ENCODE measurements at places on chromosomes 13 and 19.

GRCh38 chr13:32334671-32335070 is 19.4 kb downstream of the BRCA2 start:
- DNase-seq = no peak

GRCh38 chr19:1931445-1931844 is 9.5 kb upstream of the CSNK1G2 start:
- no peak for DNase-seq

DNA sequence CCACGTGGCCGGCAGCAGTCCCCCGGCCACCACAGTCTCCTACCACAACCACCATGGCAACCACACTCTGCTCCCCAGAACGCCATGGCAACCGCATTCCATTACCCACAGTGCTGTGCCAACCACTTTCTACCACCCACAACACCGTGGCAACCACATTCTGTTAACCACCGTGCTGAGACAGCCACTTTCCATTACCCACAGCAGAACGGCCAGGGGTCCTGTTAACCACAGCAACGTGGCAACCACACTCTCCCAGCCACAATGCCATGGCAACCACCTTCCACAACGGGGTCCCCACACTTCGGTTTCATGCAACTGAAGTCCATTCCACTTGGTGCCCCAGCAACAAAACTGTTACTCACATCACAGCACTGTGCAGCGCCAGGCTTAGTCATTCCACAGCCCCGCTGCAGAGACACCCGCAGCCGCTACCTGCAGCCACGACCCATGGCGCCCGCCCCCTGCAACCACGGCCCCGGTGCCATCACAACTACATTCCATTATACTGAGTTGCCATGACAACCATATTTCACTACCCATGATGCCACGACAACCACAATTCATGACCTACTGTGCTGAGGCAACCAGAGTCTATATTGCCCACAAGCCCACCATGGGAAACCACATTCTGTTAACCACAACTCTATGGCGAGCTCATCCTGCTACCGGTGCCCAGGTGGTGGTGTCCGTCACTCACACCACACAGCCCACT is 10.0 kb downstream of the DPF1 start:
- peak; percentile 73 for DNase-seq

- peak; percentile 5 for DNase-seq
Measured at GRCh38 chr13:42215578-42216421, 56.2 kb upstream of the AKAP11 start.

- DNase-seq = no peak
Measured at GRCh38 chr19:58477130-58477529, 978 bp downstream of the ZNF446 start.

- DNase-seq = no peak
Measured at GRCh38 chr19:45305421-45305820, 17.3 kb downstream of the CKM start.

- no peak for DNase-seq
Measured at GRCh38 chr13:67023130-67023876, 206.8 kb downstream of the PCDH9 start.

Data from activated naive CD4-positive, alpha-beta T cell treated with Interleukin-2 at 50 U/mL for 16 hours (primary cell).